Adrenal gland (tissue), 19 donors: ENCODE measurements at places on chromosomes 5 and 9. TPM values are rescaled to one million over a fixed set of nuclear protein-coding genes. Genes with fewer than 3 reads are reported as not detected.

Gene SLC6A7
- not detected for total RNA-seq

Gene ZMAT2
- total RNA-seq: 52.2 TPM

Gene LCN9
- total RNA-seq: not detected

Gene SOX30
- 0.43 TPM for total RNA-seq

Gene STPG3
- not detected for total RNA-seq

Gene PFN3
- total RNA-seq: not detected

Gene ANAPC2
- 72.1 TPM for total RNA-seq

GRCh38 chr5:173334808-173335207 is 6.6 kb upstream of the STC2 start:
- H3K27ac ChIP-seq: no peak overlapping the region
- no peak overlapping the region for H3K4me3 ChIP-seq
- peaks cover 11% of the 10 kb centered on the region for H3K27me3 ChIP-seq
- no peaks in the 10 kb centered on the region for H3K36me3 ChIP-seq

DNA sequence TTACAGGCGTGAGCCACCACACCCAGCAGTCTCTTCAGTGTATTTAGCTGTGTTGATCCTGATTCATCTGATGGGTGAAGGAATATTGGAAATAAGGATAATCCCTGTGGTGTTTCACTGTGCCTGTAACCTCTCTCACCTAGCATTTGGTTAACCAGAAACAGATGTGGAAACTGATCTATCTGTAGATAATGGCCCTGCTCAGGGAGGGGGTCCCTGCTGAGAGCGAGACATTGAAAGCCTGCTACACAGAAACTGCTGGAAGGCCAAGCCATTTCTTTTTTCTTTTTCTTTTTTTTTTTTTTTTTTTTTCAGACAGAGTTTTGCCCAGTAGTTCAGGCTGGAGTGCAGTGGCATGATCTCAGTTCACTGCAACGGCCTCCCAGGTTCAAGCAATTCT is 28.4 kb downstream of the QRFP start:
- H3K36me3 ChIP-seq: no peaks in the 10 kb centered on the region
- no peak overlapping the region for H3K4me3 ChIP-seq
- no peak for DNase-seq
- no peaks in the 10 kb centered on the region for H3K27me3 ChIP-seq
- H3K27ac ChIP-seq: no peak overlapping the region

DNA sequence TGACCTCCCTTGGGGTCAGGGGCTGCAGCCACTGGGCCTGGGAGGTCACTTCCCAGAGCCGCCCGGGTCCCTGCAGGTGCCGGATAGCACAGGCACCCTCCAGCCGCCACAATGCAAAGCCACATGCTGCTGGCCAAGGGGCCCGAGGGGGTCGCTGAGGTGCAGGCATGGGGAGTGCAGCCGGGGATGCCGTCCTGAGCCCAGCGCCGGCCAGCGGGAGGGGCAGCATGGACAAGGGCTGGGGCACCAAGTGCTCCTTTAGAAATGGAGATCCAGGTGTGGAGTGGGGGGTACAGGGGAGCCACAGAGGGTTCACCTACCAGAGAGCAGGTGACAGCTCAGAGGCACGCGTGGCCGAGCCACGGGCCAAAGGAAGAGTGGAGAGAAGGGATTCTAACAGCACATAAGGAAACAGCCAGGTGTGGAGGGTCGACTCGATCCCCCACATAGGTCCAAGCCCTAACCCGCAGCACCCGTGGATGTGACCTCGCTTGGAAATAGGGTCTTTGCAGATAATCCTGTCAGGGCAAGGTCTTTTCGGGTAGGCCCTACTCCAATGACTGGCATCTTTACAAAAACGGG is 24.7 kb downstream of the ZDHHC11B start:
- H3K36me3 ChIP-seq: no peaks in the 10 kb centered on the region
- no peak overlapping the region for H3K27ac ChIP-seq

DNA sequence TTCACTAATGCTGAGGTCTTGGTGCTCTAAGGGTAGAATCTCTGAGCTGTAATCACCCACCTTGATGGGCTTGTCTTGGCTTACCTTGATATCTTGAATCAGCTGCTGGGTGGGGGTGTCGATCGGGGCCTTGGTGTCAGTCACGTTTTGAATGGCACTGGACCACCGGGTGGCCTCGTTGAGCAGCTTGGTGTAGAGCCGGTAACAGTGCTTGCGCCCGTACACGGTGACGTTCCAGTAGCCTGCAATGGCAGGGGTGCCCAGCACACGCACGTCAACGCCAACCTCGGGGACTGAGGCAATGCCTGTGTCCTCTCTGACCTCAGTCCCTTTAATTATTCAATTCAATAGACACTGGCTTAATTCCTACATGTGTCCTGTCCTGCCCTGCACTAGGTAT is 63.1 kb upstream of the RETREG1 start:
- no peak overlapping the region for H3K4me3 ChIP-seq
- peaks cover 15% of the 10 kb centered on the region for H3K36me3 ChIP-seq
- no peaks in the 10 kb centered on the region for H3K27me3 ChIP-seq
- no peak for DNase-seq

DNA sequence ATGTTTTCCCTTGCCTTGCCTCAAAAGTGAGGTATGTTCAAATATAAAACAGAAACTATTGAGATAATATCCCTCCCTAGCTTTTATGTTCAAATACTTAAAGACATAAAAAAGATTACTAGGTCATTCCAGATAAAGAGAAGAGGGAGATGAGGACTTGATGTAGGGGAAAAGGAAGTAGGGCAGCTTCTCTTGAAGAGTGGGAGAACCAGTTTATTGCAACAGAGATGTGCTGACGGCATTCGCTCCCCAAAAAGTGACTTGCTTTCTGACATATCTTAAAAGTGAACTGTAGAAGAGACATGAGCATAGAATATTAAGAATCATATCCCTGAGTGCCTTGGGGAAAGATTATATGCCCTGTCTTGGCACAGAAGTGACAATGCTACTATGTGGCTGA is 330.2 kb upstream of the NREP start:
- H3K27me3 ChIP-seq: no peaks in the 10 kb centered on the region
- DNase-seq: no peak
- H3K36me3 ChIP-seq: no peaks in the 10 kb centered on the region
- H3K4me3 ChIP-seq: no peak overlapping the region
- H3K27ac ChIP-seq: no peak overlapping the region

DNA sequence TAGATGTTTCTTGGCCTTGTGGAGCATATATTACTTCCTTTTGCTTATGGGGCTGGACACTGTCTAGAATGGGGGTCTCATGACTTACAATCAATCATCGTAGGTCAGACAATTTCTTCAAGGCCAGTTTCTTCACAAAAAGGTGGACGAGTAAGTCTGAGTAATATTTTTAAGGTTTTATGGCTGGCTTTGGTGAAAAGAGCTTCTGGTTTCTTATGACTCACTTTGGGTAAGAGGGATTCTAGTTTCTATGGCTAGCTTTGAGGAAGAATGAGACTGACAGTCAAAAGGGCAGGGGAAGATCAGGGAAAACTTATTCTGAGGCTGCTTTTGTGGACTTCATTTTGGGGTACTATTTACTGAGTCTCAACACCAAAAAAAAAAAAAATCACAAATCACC is 2067.2 kb upstream of the C9orf72 start:
- H3K27me3 ChIP-seq: no peaks in the 10 kb centered on the region
- H3K36me3 ChIP-seq: no peaks in the 10 kb centered on the region
- no peak overlapping the region for H3K27ac ChIP-seq
- no peak for DNase-seq

DNA sequence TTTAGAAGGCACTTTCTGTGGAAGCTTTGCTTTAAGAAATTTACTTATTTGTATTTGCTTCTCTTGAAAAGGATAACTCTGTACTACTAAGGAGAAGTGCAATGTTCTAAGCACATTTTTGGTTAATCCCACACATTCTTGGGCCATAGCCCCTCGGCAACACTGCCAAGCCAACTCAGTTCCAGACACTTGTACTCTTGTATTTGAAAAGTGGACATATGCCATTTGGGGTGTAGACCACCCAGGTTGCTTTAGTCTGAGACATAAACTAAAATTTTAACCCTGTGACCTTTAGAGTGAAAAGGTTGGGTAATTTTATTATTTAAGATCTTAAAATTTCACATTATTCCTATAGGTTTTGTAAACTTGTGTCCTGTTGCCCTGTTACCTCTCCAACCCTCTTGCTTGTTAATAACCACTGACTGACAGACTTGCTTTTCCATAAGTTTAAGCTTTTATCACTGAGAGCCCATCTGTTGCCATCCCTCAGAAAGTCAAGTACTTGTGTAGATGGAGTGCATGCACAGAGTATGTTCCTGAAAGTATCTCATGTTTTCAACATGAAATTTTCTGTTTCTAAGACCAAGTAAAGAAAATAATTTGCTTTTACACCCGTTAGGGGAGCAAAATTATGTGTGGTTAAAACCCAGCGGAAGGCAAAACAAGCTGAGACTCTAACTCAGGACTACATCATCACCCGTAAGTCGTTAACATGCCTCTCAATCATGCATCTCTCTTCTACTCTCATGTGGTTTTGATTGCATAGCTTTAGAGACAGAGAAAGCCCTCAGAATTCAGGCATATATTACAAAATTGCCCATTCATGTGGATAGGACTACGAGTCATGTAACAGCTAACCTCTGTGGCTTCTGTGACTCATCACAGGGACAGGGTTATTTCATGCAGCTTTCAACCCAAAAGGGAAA is 117.3 kb downstream of the GDNF start:
- H3K27me3 ChIP-seq: no peaks in the 10 kb centered on the region
- no peak overlapping the region for H3K27ac ChIP-seq
- H3K4me3 ChIP-seq: no peak overlapping the region
- no peak for DNase-seq

DNA sequence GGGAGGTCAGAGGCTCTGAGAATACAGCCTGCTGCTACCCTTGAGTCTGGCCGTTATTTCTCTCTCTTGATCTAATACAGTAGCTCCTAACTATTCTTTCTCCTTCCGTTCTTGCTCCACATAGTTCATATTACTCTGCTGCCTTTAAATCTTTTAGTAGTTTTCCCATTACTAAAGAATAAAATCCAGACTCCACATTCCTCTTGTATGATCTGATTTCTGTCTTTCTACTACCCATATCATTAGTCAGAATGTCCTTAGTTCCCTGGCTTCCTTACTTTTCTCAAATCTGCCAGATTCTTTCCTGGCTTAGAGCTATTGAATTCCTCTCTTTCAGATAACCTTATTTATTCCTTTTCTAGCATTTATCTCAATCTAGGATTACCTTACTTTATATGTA is 40.0 kb downstream of the MARCHF6 start:
- peaks cover 56% of the 10 kb centered on the region for H3K36me3 ChIP-seq
- no peak overlapping the region for H3K27ac ChIP-seq
- H3K27me3 ChIP-seq: no peaks in the 10 kb centered on the region

GRCh38 chr9:130626249-130626996 is 38.0 kb upstream of the PRDM12 start:
- no peak overlapping the region for H3K27ac ChIP-seq
- H3K27me3 ChIP-seq: no peaks in the 10 kb centered on the region
- DNase-seq: no peak
- no peaks in the 10 kb centered on the region for H3K4me1 ChIP-seq
- peaks cover 85% of the 10 kb centered on the region for H3K36me3 ChIP-seq

GRCh38 chr9:21750021-21750735 is 52.3 kb upstream of the MTAP start:
- H3K4me3 ChIP-seq: no peak overlapping the region
- H3K27ac ChIP-seq: no peak overlapping the region
- DNase-seq: no peak
- H3K4me1 ChIP-seq: no peaks in the 10 kb centered on the region
- no peaks in the 10 kb centered on the region for H3K36me3 ChIP-seq

DNA sequence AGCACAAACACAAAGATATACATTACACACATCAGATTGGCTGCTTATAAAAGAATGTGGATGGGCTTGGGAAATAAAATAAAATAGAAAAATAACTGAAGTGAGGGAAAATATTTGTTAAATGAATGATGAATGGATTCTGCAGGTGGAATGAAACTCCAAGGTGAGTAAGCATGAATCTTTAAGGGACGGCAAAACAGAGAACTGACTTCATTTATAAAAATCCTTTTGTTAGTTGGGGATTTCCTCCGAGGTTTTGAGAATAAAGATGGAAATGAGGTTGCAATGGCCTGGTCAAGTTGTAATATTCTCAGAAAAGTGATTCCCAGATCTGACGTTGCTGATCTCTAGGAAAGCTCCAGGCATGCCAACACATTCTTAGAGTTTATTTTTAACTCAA is 20.9 kb upstream of the SEMA6A start:
- H3K36me3 ChIP-seq: no peaks in the 10 kb centered on the region
- DNase-seq: no peak
- no peak overlapping the region for H3K4me3 ChIP-seq
- H3K27ac ChIP-seq: no peak overlapping the region
- H3K4me1 ChIP-seq: no peaks in the 10 kb centered on the region

- H3K36me3 ChIP-seq: no peaks in the 10 kb centered on the region
- H3K4me3 ChIP-seq: no peak overlapping the region
- no peak for DNase-seq
- H3K27me3 ChIP-seq: no peaks in the 10 kb centered on the region
Measured at GRCh38 chr9:11646831-11647230, 1034.0 kb upstream of the PTPRD start.

- no peaks in the 10 kb centered on the region for H3K27me3 ChIP-seq
- no peak overlapping the region for H3K4me3 ChIP-seq
- no peak overlapping the region for H3K27ac ChIP-seq
- no peak for DNase-seq
- H3K36me3 ChIP-seq: no peaks in the 10 kb centered on the region
Measured at GRCh38 chr5:173435447-173435846, 107.2 kb upstream of the STC2 start.

- H3K4me3 ChIP-seq: no peak overlapping the region
- no peak overlapping the region for H3K27ac ChIP-seq
- DNase-seq: no peak
- no peaks in the 10 kb centered on the region for H3K4me1 ChIP-seq
- no peaks in the 10 kb centered on the region for H3K27me3 ChIP-seq
Measured at GRCh38 chr9:123081824-123082223, 48.4 kb downstream of the GPR21 start.

DNA sequence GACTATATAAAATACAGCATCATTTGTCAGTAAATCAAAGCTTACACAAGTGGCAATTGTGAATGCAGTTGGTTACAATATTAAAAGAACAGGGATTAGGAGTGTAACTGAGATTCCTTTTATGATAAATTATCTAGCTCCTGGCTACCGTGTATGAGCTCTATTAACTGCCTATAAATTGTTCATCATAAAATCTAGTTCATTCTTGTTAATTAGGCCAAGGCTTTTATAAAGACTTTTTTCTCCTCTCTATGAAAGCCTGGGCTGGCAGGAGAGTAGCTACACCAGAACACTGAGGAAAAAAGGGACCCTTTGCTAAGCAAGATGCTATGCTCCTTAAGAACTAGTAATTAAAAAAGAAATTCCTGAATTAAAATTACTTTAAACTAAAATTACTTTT is 132.4 kb upstream of the MEF2C start:
- no peak overlapping the region for H3K4me3 ChIP-seq
- no peaks in the 10 kb centered on the region for H3K27me3 ChIP-seq
- no peaks in the 10 kb centered on the region for H3K4me1 ChIP-seq
- DNase-seq: no peak
- no peak overlapping the region for H3K27ac ChIP-seq
- H3K36me3 ChIP-seq: no peaks in the 10 kb centered on the region

DNA sequence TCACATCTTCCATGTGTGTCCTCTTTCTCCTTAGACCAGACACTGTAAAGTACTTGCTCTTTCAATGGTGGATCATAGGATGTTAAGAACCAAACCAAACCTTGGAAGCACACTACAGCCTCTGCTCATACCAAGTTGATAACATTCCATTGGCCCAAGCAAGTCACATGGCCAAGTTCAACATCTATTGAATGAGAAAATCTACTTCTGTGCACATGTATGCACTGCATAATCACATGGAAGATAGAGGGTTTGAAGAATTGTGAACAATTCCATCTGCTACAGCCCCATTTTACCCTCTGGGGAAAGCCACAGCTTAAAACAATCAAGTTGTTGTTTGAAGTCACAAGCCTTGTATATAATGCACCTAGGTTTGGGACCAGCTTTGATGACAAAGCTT is 68.2 kb downstream of the MFAP3 start:
- no peaks in the 10 kb centered on the region for H3K4me1 ChIP-seq
- no peaks in the 10 kb centered on the region for H3K36me3 ChIP-seq
- no peak overlapping the region for H3K4me3 ChIP-seq
- H3K27ac ChIP-seq: no peak overlapping the region
- no peaks in the 10 kb centered on the region for H3K27me3 ChIP-seq
